ENCODE measurements at places on chromosomes 3 and 15. TPM values are rescaled to one million over a fixed set of nuclear protein-coding genes. Genes with fewer than 3 reads are reported as not detected.
A peak's percentile ranks its signal among the peaks of the same experiment; 100 is the strongest.

- peak overlapping the region; percentile 47 for H3K27ac ChIP-seq
- H3K4me1 ChIP-seq = peaks cover 29% of the 10 kb centered on the region
- no peaks in the 10 kb centered on the region for H3K36me3 ChIP-seq
- no peaks in the 10 kb centered on the region for H3K27me3 ChIP-seq
- DNase-seq = peak; percentile 63
Observed at GRCh38 chr3:184005941-184006507, 11.7 kb downstream of the ABCC5 start.

DNA sequence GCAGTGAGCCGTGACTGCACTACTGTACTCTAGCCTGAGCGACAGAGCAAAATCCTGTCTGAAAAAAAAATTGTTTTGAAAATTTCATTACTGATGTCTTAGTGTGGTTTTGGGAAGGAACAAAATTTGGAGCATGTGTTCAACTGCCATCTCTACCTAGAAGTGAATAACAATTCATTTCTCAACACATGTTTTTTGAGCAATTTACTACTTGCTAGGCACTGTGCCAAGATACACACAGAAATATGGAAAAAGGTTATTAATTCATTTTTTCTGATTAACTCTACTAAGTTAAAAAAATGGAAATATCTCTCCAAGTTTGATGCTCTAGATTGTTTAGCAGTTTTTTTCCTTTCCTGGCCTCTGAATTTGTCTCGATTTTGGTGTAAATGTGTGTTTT lies 5.2 kb upstream of the TCF12 start:
- H3K4me1 ChIP-seq = peaks cover 10% of the 10 kb centered on the region
- H3K4me3 ChIP-seq = no peak overlapping the region
- H3K36me3 ChIP-seq = no peaks in the 10 kb centered on the region
- H3K27ac ChIP-seq = no peak overlapping the region
- no peak for DNase-seq

- no peak for DNase-seq
- no peaks in the 10 kb centered on the region for H3K27me3 ChIP-seq
- H3K4me1 ChIP-seq = no peaks in the 10 kb centered on the region
- no peaks in the 10 kb centered on the region for H3K36me3 ChIP-seq
- no peak overlapping the region for H3K4me3 ChIP-seq
- H3K27ac ChIP-seq = no peak overlapping the region
Observed at GRCh38 chr3:33364060-33364459, 76.1 kb downstream of the UBP1 start.

- H3K27ac ChIP-seq = no peak overlapping the region
- H3K36me3 ChIP-seq = no peaks in the 10 kb centered on the region
- peak; percentile 77 for DNase-seq
- no peak overlapping the region for H3K4me3 ChIP-seq
Observed at GRCh38 chr15:75727851-75728715, 15.4 kb upstream of the CSPG4 start.

DNA sequence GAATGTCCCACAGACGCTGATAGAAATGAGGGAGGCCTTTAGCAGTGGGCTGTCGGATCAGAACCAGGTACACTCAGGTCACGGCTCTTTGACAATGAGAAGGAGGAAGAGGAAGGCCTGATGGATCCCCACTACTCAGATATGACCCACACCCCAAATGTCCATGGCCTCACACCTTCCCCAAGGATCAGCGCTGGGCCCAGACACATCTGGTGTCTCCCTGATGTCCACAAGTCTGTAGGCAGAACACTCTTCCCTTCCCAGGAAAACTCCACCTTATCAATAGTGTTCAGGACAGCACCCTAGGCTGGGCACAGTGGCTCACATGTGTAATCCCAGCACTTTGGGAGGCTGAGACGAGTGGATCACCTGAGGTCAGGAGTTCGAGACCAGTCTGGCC lies 33.3 kb upstream of the SFMBT1 start:
- no peaks in the 10 kb centered on the region for H3K36me3 ChIP-seq
- H3K27ac ChIP-seq = no peak overlapping the region
- H3K4me3 ChIP-seq = no peak overlapping the region
- DNase-seq = no peak
- no peaks in the 10 kb centered on the region for H3K27me3 ChIP-seq
- H3K4me1 ChIP-seq = no peaks in the 10 kb centered on the region

GRCh38 chr3:114152519-114153151 lies 26.2 kb downstream of the DRD3 start:
- H3K4me1 ChIP-seq = peaks cover 3% of the 10 kb centered on the region
- H3K36me3 ChIP-seq = no peaks in the 10 kb centered on the region
- peak overlapping the region; percentile 38 for H3K4me3 ChIP-seq
- H3K27ac ChIP-seq = no peak overlapping the region

The WDR72 gene
- polyA plus RNA-seq = not detected

The CHCHD4 gene
- 4.2 TPM for polyA plus RNA-seq

Measured in B cell (primary cell).